GM12878 (cell line): ENCODE measurements at places on chromosomes 3 and 15.

DNA sequence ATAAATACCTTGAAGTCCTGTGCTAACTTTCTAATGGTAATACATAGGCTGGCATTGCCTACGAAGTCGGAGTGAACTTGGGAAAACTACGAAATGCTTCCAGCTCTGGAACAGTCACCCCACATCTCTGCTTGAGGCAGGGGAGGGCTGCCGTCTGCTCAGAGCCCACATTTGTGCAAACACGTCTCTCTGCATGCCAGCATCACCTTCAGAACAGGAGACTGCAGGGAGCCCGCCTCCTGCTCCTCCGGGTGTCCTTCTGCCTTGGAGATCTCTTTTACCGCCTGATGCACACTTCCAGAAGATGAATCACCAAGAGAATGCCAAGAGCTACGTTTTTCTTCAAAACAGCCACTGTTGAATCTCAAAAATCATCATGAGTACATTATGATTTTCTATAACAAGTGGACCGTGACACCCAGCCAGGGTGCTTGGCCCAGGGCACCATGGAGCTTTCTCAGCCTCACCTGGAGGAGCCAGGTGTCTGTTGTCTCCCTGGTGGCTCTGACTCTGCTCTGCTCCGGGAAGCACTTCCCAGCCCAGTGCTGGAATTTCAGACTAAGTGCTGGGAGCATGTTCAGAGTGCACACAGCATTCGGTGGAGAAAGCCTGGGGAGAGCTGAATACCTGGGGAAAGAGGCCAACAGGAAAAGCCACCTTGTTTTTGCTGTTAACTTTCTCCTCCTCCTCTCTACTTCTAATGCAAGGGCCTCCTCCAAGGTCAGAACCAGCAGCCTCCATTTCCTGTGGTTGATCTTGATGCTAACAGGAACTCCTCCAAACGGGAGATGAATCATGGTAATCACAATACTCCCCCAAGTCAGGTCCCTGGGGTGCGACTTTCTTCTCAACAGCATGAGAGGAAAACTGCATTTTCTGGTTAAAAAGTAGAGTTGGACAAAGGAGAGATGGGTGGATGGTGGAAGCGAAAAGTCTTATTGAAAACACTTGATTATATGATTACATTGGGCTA is 467.7 kb downstream of the GABRG3 start:
- no peaks in the 10 kb centered on the region for H3K36me3 ChIP-seq
- no peaks in the 10 kb centered on the region for H3K4me1 ChIP-seq
- DNase-seq: no peak
- H3K27me3 ChIP-seq: no peaks in the 10 kb centered on the region
- H3K4me3 ChIP-seq: no peak overlapping the region
- no peak overlapping the region for H3K27ac ChIP-seq

GRCh38 chr15:29377161-29377560 is 107.5 kb upstream of the NSMCE3 start:
- DNase-seq: no peak
- no peaks in the 10 kb centered on the region for H3K36me3 ChIP-seq
- H3K4me1 ChIP-seq: no peaks in the 10 kb centered on the region

- no peaks in the 10 kb centered on the region for H3K4me1 ChIP-seq
- no peaks in the 10 kb centered on the region for H3K36me3 ChIP-seq
- DNase-seq: no peak
- H3K27ac ChIP-seq: no peak overlapping the region
- no peaks in the 10 kb centered on the region for H3K27me3 ChIP-seq
Measured at GRCh38 chr15:78242128-78242527, 7.8 kb upstream of the ACSBG1 start.

DNA sequence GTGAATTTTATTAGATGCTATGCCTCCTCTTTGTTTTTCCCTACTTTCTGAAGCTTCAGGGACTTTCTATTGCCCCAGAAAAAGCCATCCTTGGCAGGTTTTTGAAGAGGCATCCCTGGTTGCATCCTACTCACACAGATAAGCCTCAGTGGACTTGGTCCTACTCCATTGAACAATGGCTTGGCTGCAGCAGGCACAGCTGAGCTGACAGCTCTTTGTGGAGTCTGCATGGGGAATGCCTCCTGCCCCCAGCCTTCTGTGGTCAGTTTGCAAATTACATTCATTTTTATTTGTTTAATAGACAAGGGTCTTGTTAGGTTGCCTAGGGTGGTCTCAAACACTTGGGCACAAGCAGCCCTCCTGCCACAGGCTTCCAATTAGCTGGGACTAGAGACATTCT is 69.7 kb downstream of the NPAP1 start:
- H3K36me3 ChIP-seq: no peaks in the 10 kb centered on the region
- H3K27ac ChIP-seq: no peak overlapping the region
- DNase-seq: no peak
- H3K27me3 ChIP-seq: no peaks in the 10 kb centered on the region
- H3K4me1 ChIP-seq: no peaks in the 10 kb centered on the region

- H3K27ac ChIP-seq: no peak overlapping the region
- H3K4me3 ChIP-seq: no peak overlapping the region
- no peaks in the 10 kb centered on the region for H3K36me3 ChIP-seq
- H3K27me3 ChIP-seq: no peaks in the 10 kb centered on the region; the same call in 1 of the 2 replicates
- H3K4me1 ChIP-seq: peaks cover 22% of the 10 kb centered on the region
- DNase-seq: no peak
Measured at GRCh38 chr15:70201425-70201775, 103.7 kb upstream of the TLE3 start.

- H3K36me3 ChIP-seq: no peaks in the 10 kb centered on the region
- H3K4me1 ChIP-seq: no peaks in the 10 kb centered on the region
- no peak overlapping the region for H3K4me3 ChIP-seq
- no peaks in the 10 kb centered on the region for H3K27me3 ChIP-seq
Measured at GRCh38 chr15:69009341-69009740, 5.2 kb upstream of the NOX5 start.

DNA sequence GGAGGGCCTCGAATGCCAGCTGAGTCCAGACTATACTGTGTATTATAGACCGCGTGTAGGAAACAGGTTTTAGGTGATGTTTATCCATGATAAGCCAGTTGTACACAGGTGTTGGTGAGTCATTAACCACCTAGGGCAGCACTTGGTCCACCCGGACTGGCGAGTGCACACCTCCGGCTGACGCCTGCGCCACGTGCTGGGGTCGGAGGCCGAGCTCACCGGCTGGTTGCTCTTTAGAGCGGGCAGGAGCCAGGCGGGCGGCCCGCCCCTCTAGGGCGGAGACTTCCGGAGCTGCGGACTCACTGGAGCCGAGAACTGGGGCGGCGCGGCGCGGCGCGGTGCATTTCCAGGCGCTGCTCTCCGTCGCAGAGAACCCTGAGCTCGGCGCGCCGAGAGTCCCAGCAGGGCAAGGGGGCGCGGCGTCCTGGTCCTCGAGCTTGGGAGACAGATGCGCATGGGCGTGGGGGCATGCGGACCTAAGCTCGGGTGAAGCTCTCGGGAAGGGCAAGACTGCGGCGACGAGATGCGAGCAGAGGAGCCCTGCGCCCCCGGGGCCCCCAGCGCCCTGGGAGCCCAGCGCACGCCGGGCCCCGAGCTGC is at the start of gene ESYT3:
TSS of gene ESYT3 (plus strand) at position 341 of the 599 bp plus-strand sequence. CDS start at position 524, 183 bp downstream.
- no peaks in the 10 kb centered on the region for H3K36me3 ChIP-seq
- no peak within 1 kb of the TSS for H3K27ac ChIP-seq
- H3K27me3 ChIP-seq: peaks cover 15% of the 10 kb centered on the region
- DNase-seq: no peak
- H3K4me3 ChIP-seq: no peak within 1 kb of the TSS
- H3K4me1 ChIP-seq: no peaks in the 10 kb centered on the region

DNA sequence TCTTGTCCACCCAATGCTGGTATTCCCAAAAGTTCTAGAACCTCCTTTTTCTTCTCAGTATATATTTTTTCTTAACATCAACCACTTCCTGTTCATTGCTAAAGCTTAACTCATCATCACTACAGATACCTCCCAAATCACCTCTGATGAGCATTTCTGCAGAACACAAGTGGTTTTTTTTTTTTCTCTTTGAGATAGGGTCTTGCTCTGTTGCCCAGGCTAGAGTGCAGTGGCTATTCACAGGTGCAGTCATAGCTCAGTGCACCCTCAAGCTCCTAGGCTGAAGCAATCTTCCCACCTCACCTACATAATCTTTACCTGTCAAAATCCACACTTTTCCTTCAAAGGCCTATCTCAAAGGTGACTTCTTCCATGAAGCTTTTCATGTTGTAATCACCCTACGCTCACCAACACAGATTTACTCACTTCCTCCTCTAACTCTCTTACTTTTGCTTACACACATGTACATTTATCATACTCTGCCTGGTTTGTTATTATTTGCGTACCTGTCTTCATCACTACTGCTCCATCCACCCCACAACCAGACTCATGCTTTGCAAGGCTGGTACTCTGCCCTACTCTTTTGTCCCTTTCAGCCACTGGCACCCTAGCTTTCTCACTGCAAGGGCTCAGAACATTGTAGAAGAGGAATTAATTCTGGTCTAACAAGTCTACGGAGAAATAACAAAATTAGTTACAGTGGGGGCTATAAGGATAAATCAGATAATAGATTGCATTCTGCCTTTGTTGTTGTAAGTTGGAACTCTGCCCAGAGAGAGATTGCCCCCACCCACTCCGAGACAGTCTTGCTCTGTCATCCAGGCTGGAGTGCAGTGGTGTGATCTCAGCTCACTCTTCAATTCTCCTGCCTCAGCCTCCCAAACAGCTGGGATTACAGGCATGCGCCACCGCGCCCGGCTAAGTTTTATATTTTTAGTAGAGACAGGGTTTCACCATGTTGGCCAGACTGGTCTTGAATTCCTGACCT is 27.5 kb downstream of the HERC1 start:
- no peak for DNase-seq
- H3K4me3 ChIP-seq: no peak overlapping the region
- no peaks in the 10 kb centered on the region for H3K36me3 ChIP-seq
- no peak overlapping the region for H3K27ac ChIP-seq
- H3K27me3 ChIP-seq: no peaks in the 10 kb centered on the region
- H3K4me1 ChIP-seq: peaks cover 35% of the 10 kb centered on the region

GRCh38 chr3:4310971-4311370 is 7.8 kb downstream of the SETMAR start:
- H3K27ac ChIP-seq: no peak overlapping the region
- no peak for DNase-seq
- H3K4me1 ChIP-seq: no peaks in the 10 kb centered on the region
- H3K27me3 ChIP-seq: no peaks in the 10 kb centered on the region
- peaks cover 3% of the 10 kb centered on the region; the same call in 1 of the 2 replicates for H3K36me3 ChIP-seq

- no peak overlapping the region for H3K27ac ChIP-seq
- H3K36me3 ChIP-seq: no peaks in the 10 kb centered on the region
- no peak for DNase-seq
- no peaks in the 10 kb centered on the region for H3K27me3 ChIP-seq
- no peaks in the 10 kb centered on the region for H3K4me1 ChIP-seq
Measured at GRCh38 chr3:62135741-62136140, 237.6 kb downstream of the FEZF2 start.

DNA sequence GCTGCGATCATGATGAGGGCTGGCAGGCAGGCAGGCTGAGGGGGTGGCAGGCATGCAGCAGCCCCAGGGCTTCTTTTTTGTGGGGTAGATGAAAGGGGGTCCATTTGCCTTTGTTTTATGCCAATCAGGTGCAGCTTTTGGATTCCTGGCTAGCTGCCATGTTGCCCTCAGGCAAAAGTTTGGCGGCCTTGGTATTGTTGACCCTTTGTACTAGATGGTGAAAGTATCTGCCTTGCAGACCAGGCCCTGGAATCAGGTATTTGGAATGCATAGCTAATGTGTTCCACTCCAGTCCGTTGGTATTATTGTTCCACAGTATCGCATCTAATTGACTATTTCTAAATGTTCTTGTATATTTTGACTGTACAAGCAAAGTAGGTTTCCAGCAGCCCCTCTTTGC is 35.0 kb downstream of the EEFSEC start:
- no peak overlapping the region for H3K27ac ChIP-seq
- no peaks in the 10 kb centered on the region for H3K36me3 ChIP-seq
- H3K4me1 ChIP-seq: no peaks in the 10 kb centered on the region
- H3K27me3 ChIP-seq: no peaks in the 10 kb centered on the region

DNA sequence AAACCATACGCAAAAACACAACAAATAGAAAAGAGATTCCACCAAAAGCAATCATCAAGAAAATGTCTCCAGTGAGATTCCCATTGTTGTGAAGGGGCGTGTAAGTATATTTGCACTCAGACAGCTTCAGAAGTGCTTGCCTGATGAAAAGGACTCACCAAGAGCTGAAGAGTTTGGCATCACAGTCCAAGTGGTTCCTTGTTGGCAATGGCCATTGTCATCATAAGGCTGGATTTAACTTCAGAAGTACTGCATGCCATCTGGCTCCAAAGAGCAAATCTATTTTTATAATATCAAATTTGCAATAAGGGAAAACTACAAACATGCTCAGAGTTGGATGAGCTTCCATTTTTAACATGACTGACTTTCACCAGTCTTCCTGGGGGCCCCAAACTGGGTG is 505.3 kb upstream of the NR2F2 start:
- DNase-seq: no peak
- H3K36me3 ChIP-seq: no peaks in the 10 kb centered on the region
- H3K4me1 ChIP-seq: no peaks in the 10 kb centered on the region
- no peak overlapping the region for H3K4me3 ChIP-seq
- no peak overlapping the region for H3K27ac ChIP-seq

- peaks cover 38% of the 10 kb centered on the region for H3K4me1 ChIP-seq
- H3K4me3 ChIP-seq: no peak overlapping the region
- no peak for DNase-seq
- peaks cover 62% of the 10 kb centered on the region for H3K36me3 ChIP-seq
Measured at GRCh38 chr15:74800559-74801094, 12.0 kb upstream of the LMAN1L start.
